ENCODE measurements at places on chromosomes 3 and 15.

- no peak for DNase-seq
These were observed 175.6 kb downstream of the MTHFS start for GRCh38 chr15:79721256-79721655.

- DNase-seq, result no peak
These were observed 130.5 kb upstream of the NR2E3 start for GRCh38 chr15:71679793-71680353.

GRCh38 chr3:195397524-195397923, 45.3 kb downstream of the ACAP2 start:
- DNase-seq, result no peak

DNA sequence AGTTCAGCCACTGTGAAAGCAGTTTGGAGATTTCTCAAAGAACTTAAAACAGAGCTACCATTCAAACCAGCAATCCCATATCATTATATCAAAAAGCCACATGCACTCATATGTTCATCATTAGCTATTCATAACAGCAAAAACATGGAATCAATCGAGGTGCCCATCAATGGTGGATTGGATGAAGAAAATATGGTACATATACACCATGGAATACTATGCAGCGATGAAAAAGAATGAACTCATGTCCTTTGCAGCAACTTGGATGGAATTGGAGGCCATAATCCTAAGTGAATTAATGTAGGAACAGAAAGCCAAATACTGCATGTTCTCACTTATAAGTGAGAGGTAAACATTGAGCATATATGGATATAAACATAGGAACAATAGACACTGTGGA, 32.1 kb downstream of the IMPG2 start:
- DNase-seq, result no peak

DNA sequence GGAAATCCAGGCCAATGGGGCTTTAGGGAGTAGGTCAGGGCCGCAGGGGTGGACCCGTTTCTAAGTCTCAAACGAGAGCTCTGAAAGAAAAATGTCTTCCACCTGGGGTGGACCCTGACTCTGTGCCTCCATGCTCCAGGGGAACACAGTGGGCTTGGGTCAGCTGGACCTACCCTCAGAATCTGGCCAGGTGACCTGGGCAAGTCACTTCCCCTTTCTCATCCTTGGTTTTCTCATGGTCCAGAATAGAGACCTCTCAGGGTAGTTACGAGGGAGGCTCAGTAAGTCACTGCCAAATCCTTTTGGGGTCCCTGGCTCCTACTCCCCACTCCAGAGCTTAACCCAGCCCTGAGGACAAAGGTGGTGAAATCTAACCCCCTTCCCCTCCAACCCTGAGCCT, 25.8 kb downstream of the EFCAB12 start:
- no peak for DNase-seq

DNA sequence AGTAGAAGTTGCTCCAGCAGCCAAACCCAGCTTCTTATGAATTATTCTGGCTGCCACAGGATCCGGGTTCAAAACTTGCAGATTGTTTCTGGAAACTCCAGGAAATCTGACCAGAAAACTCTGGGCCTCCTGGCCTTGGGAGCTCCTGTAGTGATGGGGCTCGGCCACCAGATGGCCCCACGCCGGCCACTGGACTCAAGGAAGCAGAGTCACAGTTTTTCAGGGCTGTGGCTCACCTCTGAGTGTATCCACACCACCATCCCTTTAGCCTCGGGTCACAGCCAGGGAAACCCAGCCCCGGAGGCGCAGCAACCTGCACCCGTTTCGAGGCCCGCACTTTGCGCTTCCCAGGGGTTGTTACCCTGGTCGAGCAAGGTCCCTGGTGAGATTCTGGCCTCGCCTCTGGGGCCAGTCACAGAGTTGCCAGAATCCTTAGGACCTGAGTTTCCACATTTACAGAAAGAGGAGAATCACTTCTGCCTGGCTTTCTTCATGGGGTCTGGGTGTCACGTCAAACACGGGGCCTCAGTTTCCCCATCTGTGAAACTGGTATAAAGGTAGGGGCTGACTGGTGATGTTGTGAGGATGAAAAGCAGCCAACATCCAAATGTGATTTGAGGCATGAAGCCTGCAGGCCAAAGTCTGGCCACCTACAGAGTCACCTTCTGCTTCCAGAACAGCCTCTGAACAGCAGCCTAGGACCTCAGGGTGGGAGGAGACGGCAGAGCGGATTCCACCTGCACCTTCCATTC, 53.5 kb upstream of the LCTL start:
- peak; percentile 24 for DNase-seq

- DNase-seq, result no peak
These were observed 30.6 kb downstream of the POLG start for GRCh38 chr15:89303986-89304385.

- no peak for DNase-seq
These were observed 468.3 kb upstream of the CBLB start for GRCh38 chr3:106337116-106337515.

DNA sequence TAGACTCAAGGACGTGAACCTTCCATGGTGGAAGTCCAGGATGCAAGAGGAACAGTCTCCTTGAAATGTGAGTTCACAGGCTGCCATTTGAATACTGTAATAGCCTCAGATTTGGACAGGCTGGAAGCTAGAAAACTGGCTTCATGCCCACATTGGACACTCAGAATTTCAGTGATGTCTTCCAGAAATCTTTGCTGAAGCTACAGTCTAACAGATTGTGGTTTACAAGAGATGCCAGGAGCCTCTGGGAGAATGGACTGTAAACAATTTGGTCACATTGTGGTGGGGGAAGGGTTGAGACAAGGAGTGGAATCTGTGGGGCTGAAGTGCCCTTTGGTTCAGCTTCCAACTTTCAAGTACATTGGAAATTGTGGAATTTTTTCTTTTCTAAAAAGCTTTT, 252.0 kb upstream of the PROK2 start:
- no peak for DNase-seq

DNA sequence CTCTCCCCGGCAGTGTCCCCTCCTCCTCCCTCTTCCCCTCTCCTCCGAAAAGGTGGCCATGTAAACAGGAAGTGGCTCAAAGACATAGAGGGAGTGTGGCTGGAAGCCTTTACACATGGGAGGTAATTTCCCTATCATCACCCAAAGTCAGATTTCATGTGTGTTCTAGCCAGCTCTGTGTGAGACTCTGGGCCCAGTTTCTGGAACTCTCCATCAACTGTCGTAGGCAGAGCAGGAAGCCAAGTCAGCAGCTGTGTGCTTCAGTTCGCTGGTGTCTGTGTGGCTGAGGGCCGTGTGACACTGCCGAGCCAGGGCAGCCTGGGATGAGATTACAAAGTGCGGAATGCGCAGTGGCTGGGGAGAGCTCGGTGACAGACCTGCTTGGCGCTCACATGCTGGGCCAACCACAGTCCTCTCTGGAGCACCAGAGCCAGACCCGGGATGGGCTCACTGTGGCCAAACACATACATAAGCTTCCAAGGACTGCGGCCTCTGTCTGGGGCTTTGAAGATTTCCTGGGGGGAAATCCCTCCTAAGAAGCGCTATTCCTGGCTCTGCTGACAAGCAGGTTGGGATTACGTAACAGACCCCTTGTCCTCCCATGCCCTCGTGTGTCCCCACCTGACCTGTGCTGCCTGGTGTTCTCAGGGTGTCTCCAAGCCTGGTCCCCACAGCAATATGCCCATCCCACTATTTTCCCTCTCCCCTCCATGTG, 50.7 kb downstream of the UMPS start:
- DNase-seq, result no peak

DNA sequence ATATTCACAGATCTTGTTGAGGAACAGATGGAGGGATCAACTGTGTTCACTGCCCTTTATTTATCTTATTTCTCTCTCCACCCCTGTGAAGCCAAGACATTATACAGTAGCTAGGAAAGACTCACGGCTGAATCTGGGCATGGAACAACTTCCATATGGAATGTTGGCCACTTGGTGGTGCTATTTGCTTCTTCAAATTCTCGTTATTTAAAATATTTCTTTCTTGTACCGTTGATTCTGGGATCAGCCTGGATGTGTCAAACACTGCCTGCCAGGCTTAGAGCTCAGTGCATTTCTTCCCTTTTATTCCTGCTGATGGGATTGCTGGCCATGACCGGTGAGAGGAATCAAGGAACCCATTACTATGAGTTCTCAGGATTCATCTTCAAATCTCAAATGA, 17.5 kb upstream of the GASK1A start:
- peak; percentile 20 for DNase-seq

GRCh38 chr3:194985031-194985578, 285.9 kb downstream of the XXYLT1 start:
- DNase-seq, result no peak

DNA sequence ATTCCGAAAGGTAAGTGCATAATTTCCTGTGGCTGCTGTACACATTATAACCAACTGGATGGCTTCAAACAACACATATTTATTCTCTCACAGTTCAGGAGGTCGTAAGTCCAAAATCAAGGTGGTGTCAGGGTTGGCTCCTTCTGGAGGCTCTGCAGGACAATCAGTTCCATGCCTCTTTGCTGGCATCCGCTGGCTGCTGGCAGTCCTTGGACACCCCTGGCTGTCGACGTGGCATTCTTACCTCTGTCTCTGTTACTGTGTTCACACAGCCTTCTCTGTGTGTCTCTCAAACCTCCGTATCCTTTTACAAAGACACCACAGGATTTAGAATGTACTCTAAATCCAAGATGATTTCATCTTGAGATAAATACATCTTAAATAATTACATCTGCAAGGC, 398.8 kb upstream of the ATP10A start:
- DNase-seq, result no peak

- no peak for DNase-seq
These were observed 352 bp upstream of the TMF1 start for GRCh38 chr3:69052472-69052898.

DNA sequence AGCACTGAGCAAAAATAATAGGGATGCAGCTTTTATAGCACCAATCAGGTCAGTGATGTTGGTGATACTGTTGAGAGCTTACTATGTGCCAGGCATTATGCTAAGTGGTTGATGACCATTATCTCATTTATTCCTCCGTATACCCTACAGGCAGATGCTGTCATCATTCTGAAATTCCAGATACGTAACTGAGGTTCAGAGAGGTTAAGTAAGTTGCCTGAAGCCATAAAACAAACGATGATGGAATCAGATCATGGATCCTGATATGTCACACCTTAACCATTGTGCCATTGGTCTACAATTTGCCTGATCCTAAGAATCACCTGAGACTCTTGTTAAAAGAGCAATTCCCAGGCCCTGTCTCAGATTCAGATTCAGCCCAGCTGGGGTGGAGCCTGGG, 49.5 kb downstream of the ST6GAL1 start:
- DNase-seq, result no peak

DNA sequence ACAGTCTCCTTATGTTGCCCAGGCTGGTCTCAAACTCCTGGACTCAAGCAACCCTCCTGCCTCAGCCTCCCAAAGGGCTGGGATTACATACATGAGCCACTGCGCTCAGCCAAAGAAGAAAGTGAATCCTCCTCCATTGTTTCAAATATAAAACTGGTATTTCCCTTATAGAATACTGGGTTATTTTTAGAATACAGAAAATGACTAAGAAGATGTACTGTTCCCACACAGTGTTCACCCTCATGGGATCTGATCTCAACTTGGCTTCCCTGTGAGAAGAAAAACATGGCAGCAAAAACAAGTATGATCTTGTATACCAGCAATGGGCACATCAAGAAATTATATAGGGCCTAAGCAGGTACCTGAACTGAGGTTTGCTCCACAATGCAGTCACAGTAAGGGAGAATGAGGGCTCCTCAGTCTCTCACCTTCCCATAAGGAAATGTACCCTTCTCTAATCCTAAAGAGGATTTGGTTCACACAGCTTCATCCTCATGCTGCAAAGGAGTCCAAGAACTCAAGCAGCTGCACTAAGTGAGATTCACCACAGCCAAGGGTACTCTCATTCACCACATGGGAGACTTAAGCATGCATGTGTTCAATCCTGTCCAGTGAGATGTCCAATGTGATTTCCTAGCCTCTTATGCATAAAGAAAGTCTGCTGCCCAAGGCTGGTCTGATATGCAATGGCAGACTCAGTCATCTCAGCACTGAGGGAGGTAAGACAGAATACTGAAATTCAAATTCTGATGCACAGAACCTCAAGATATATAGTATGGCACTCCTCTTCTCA, 25.8 kb downstream of the USP4 start:
- DNase-seq, result no peak

DNA sequence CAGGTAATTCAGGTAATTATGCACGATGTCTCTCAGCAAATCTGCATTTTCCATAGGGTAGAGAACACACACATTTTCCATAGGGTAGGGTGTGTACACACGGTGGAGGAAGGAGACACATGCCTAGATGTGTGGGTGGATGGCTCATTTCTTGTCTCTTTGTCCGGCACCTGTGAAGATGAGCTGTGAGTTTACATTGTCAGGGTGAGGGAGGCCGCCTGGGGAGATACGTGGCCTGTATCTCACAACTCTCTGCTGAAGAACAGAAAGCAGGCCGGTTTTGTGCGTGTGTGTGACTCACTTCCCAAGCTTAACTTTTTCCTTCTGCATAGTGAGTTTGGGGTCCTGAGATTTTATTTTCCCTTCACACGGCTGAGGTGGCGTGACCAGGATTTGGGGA, 60.3 kb downstream of the SLC6A6 start:
- no peak for DNase-seq

DNA sequence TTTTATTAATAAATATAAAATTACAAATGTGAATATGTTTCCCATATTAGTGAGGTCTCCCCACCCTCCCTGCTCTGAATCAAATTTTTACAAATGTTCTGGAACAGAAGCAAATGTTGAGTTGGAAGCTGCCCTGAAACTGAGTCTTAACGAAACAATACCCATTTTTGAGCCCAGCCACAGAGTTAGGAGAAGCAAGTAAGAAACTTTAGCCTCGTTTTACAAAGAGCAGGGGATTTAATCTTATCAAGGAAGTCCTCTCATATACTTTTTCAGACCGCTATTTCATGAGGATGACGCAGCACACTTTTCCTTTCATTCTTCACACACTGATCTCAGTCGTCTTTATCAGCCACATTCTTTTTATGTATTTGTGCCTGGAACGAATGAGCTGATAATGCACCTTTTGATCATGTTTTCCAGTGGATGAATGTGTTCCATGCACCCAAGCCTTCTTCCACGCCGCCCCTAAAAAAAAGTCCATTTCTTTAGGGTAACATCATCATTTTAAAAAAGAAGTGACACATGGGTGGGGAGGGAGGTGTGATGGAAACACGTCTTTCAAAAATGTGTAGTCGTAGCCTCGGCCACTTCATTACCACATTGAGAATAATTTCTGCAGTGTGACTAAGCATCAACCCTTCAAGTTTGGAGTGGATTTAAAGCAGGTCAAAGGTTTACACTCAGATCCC, 48.1 kb downstream of the SETMAR start:
- DNase-seq, result no peak

DNA sequence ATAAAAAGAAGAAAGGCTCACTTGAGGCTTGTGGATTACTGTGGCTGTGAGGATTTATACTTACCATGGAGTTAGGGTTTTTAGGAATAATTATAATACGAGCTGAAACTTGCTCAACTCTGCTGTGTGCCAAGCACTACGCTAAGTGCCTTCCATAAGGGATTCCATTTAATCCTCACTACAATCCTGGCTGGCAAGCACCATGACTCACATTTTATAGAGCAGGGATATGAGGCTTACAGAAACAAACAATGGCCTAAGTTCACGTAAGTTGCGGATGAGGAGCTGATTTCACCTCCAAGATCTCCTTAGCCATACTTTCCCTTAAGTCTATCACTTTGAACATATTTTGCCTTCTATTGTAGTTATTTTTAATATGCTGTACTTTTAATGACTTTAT, 43.9 kb upstream of the ARL8B start:
- no peak for DNase-seq

- no peak for DNase-seq
These were observed 16.2 kb downstream of the SLC6A6 start for GRCh38 chr3:14418296-14419250.
